Airway epithelial cell (primary cell): ENCODE measurements at places on chromosomes 12 and 14. TPM values are rescaled to one million over a fixed set of nuclear protein-coding genes. Genes with fewer than 3 reads are reported as not detected.

GLT8D2 gene
- 1.5 and 1.6 TPM in 2 replicates for total RNA-seq

FOXG1 gene
- total RNA-seq = not detected in 2 replicates

ABCD2 gene
- not detected in 2 replicates for total RNA-seq

ANKS1B gene
- total RNA-seq = not detected in 2 replicates

TPH2 gene
- total RNA-seq = not detected in 2 replicates
